ENCODE measurements at places on chromosomes 13 and 19.

GRCh38 chr13:45587897-45588296, 27.6 kb downstream of the ERICH6B start:
- no peak for DNase-seq

GRCh38 chr19:15640294-15640903, at the start of gene CYP4F3:
Gene CYP4F3 (plus strand): TSS chr19:15640897. CDS start chr19:15641416, 519 bp downstream.
- no peak for DNase-seq

- DNase-seq = no peak
Measured at GRCh38 chr13:73955977-73956500, 178.2 kb downstream of the KLF12 start.

DNA sequence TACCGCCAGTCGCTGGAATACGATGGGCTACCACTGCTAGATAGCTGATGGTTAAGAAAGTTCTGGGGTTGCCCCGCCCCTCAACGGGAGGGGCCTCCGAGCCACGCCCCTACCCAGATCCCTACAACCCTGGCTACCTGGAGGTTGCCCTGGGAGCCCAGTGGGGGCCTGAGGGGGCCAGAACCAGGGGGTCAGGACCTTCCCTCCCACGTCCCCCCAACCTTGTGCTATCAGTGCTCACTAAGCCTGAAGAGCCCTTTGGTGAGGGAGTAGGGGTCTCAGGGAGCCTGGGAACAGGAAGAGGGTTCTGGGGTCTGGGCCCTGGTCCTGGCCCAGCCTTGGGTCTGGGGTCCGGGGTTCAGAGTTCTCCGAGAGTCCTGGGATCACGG, 8.9 kb downstream of the OCEL1 start:
- peak; percentile 56 for DNase-seq

DNA sequence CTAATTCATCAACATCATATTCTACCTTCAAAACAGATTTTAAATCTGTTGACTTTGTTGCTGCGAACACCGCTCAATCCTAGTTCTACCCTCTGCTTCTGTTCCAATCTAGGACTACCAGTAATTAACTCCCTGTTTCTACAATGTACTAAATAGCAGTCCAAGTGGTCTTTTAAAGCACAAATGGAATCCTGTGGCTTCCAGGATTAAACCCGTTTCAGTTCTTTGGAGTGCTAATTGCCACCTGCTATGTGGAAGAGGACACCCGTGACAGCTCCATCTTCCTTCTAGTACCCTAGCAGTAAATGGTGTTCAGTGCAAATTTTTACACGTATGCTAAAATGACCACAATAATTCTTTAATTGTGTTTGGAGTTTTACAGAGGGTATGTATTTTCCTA, 232.1 kb downstream of the TDRD3 start:
- DNase-seq = no peak

GRCh38 chr13:102984210-102984609, 82.0 kb downstream of the SLC10A2 start:
- DNase-seq = no peak

- DNase-seq = no peak
Measured at GRCh38 chr13:50229960-50230661, 214.9 kb downstream of the KCNRG start.

- DNase-seq = no peak
Measured at GRCh38 chr19:6020972-6021805, 43.2 kb upstream of the RANBP3 start.

GRCh38 chr19:29527500-29528328, 1.9 kb downstream of the VSTM2B start:
- no peak for DNase-seq

DNA sequence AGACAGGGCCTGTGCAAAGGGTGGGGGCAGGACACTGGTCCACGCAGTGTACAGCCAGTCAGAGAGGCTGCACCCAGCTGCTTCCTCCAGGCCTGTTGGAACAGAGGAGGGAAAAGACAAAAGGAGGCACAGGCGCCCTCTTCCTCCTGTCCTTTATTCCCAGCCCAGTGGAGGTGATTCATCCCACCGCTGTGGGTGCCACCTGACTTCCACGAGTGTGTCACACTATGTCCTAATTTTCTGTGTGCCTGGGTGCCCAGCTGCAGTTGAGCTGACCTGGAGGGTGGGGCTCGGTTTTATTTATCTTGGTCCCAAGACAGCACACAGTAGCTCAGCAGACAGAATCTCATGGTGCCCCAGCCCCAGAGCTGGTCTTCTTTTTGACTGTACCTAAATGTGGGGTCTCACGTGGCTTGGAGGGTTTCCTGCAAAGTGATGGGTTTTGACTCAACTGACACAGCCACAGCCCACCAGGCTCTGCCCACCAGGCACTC, 9.0 kb downstream of the EPS15L1 start:
- no peak for DNase-seq

GRCh38 chr13:65460136-65460535, 1770.0 kb downstream of the PCDH9 start:
- DNase-seq = no peak

- peak; percentile 64 for DNase-seq
Measured at GRCh38 chr19:49331616-49332055, 3.6 kb upstream of the CD37 start.

- DNase-seq = no peak
Measured at GRCh38 chr13:41299316-41300094, 11.6 kb upstream of the NAA16 start.

DNA sequence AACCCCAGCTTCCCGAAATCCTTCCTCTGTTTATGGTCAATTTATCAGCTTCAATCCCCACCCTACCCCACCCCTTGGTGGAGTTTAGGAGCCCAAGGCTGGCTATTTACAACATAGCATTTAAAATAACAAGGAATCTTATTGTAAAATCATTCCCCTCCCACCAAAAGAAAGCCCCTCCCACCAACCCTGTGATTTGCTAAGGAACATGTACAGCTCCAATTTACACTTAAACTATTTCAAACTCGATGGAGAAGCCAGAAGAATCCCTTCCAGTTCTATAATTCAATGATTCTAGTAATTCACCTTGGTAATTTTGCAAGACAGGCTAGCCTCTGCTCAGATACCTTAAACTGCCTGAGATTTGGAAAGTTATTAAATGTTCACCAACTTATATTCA, 3.0 kb downstream of the LATS2 start:
- peak; percentile 19 for DNase-seq

Data from eye (tissue), 1 donor.